Retinal pigment epithelial cell (primary cell): ENCODE measurements at places on chromosomes 11 and 22.

GRCh38 chr11:4086575-4087353 lies 7.8 kb upstream of the RRM1 start:
- DNase-seq = no peak

- no peak for DNase-seq
These were observed 169.3 kb upstream of the E2F8 start for GRCh38 chr11:19410032-19410431.

- no peak for DNase-seq
These were observed 124.9 kb downstream of the MSANTD4 start for GRCh38 chr11:105897161-105897560.

- no peak for DNase-seq
These were observed 127.6 kb upstream of the C11orf58 start for GRCh38 chr11:16610738-16611388.

- DNase-seq = no peak
These were observed 5.7 kb downstream of the PDGFB start for GRCh38 chr22:39238966-39239505.

DNA sequence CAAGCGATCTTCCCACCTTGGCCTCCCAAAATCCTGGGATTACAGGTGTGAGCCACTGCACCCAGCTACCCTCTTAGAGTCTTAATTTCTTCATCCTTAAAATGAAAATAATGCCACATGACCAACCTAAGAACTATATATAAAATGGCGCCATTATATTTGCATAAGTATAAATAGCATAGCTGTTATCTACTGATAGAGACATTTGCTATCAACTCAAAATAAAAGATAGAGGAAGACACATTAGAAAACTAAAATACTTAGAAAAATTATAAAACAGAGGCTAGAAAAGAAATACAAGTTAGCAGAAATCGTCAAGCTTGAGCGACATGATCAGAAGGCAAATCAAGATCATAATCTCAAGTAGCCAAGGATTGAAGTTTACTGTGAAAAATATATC lies 6.2 kb downstream of the FAM168A start:
- no peak for DNase-seq

- no peak for DNase-seq
These were observed 21.6 kb upstream of the MUC15 start for GRCh38 chr11:26593691-26594090.

DNA sequence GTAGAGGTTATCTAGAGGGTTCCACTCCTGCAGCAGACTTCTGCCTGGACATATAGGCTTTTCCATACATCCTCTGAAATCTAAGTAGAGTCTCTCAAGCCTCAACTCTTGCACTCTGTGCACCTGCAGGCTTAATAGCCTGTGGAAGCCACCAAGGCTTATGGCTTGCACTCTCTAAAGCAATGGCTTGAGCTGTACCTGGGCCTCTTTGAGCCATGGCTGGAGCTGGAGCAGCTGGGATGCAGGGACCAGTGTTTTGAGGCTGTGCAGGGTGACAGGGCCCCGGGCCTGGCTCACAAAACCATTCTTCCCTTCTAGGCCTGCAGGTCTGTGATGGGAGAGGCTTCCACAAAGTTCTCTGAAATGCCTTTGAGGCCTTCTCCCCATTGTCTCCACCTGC lies 2.9 kb upstream of the NXPE4 start:
- DNase-seq = no peak

DNA sequence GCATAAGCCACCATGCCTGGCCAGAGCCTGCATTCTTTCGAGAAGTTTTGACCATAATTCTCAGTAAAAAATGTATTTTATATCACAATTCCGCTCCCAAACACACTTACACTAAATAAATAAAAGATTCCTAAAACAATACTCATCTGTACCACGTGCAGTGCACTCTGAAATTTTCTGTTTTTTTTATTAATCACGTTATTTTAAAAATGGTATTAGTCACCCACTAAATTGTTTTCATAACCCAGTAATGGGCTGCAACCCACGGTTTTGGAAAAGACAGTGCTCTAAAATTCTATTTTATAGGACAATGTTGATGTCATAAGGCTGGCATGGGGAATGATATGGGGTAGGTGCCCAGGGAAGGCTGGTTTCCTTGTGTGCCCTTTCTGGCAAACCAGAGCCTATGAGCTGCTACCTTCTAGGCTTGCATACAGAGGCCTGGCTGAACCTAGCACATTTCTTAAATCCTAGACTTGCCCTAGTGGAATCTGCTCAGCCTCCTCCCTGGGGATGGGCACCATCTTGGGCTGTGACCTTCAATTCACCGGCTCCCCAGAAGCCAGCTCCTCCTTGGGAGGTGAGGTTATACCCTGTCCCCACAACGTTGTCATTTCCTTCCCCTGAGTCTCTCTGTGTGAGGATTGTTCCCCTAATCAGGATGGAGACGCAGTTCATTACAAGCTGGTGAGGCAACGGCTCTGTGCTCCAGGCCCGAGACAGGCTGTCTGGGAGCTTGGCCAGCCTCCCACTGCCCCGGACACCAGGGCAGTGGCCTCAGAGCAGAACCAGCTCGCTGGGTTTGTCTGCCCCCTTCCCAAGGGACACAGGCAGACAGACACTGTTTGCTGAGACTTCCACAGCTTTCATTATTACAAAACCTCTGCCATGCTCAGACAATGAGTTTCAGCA lies 116.5 kb upstream of the NAV2 start:
- peak; percentile 73 for DNase-seq

DNA sequence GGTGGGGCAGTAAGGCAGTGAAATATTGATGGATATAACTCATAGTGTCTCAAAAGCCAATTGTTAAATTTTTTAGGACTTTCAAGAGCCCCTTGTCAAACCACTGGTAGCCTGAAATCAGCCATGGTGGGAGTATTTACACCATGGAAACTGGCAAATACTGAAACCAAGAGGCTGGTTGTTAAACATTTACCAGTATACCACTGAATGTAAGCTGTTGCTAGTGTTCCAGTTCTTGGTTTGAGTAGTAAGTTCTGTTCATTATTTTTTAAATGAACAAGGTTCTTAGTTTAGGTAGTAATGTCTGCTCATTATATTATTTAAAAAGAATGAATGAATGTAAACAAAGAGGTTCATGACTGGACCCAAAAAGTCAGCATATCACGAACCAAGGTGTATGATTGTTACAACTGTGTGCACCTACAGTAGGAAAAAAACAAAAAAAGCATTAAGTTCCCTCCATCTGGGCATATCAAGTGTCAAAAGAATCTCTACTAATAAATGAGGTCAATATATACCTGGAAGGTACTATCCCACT lies 4.5 kb upstream of the EIF3F start:
- DNase-seq = no peak

DNA sequence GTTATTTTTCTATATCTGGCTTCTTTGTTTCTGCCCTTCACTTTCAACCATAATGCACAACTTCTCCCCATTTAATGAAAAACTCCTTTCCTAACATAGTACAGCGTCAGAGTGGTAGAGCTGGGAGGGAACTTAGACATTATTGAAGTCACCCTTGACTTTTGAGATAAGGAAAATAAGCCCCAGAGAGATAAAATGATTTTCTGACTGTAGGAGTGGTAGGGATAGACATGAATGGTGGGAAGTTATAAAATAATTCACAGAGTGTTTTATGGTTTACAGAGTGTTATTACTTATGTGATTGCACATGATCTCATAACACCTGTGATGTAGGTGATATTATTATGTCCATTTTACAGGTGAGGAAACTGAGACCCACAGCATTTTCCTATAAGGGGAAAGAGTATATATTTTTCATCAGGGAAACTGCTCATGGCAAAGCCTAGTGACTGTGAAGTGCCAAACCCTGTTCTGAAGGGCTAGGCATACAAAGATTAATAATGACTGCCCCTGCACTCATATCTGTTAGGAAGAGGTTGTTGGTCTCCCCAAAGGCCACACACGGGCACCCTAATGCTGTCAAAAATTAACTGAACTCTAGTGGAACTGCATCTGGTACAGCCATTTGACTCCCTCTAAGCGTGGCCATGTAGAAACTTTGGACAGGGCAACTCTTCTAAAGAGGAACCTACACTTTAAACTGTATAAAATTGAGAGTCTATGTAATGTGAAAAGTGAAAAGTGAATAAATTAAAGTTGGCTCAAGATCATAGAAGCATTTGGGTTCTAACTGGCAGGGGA lies 61.1 kb upstream of the PICALM start:
- no peak for DNase-seq
